A549 (cell line): ENCODE measurements at places on chromosomes 13 and 19.

GRCh38 chr13:32471187-32471922, 43.4 kb upstream of the N4BP2L1 start:
- DNase-seq = no peak

DNA sequence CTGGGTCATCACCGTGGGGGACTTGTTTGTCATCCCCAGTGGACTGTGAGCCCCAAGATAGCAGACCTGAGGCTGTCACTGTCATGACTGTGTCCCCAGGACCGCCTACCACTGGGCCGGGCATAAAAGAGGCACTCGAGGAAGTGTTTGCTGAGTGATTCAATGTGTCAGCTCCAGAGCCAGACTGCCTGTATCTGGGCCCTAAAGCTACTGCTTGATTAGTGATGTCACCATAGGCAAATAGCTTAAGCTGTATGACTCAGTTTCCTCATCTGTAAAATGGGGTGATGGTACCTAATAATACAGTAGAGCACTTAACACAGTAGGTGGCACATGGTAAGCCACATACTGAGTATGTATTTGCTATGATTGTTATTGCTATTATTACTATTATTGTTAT, 11.2 kb upstream of the CEACAM19 start:
- DNase-seq = no peak

GRCh38 chr13:31949486-31949885, 82.1 kb upstream of the FRY start:
- DNase-seq = no peak

DNA sequence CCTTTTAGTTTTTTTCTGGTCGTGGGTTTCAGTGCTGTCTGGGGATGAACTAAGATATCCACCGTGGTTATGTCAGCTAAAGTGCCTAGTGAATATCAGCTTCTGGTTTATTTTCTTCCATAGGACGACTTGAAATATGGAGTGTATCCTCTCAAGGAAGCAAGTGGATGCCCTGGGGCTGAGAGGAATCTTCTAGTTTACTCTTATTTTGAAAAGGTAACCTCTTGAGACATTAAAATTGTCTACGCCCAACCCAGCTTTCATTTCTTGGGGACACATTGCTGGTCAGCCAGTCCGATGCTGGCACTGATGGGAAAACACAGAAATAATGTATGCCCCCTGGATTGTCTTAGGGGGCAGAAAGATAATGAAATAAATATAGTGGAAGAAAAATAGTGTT, 1.6 kb downstream of the ZNF431 start:
- no peak for DNase-seq

DNA sequence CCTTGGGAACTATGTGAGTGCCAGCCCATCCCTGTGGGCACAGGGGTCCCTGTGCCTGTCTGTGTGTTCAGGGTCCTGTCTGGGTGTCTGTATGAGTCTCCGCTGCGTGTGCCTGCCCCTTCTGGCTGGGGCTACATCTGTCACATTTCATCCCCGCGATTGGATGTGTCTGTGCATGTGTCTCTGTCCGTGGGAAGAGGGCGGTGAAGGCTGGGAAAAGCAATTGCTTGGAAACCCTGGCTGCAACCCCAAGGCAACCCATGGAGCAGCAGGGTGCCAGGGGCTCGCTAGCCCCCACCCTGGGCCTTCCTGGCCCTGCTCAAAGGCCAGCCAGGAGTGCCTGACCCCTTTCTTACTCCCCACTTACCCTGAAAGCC, 1.4 kb downstream of the MAG start:
- DNase-seq = no peak

- no peak for DNase-seq
Measured at GRCh38 chr19:29953352-29954247, 11.6 kb downstream of the URI1 start.

DNA sequence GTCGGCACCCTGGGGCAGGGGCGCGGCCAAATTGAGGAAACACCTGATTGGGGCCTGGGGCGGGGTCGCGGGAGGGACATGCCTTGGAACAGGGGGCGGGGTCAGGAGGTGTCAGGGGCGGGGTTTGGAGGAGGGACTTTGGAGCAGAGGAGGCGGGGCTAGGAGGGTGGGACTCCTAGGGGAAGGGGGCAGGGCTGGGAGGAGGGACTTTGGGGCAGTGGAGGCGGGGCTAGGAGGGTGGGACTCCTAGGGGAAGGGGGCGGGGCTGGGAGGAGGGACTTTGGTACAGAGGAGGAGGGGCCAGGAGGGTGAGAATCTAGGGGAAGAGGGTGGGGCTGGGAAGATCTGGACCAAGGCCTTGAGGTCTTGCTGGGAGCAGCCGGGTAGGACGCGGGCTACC, 21.9 kb downstream of the GRIN2D start:
- no peak for DNase-seq

GRCh38 chr13:42623916-42624315, 50.0 kb downstream of the TNFSF11 start:
- no peak for DNase-seq

DNA sequence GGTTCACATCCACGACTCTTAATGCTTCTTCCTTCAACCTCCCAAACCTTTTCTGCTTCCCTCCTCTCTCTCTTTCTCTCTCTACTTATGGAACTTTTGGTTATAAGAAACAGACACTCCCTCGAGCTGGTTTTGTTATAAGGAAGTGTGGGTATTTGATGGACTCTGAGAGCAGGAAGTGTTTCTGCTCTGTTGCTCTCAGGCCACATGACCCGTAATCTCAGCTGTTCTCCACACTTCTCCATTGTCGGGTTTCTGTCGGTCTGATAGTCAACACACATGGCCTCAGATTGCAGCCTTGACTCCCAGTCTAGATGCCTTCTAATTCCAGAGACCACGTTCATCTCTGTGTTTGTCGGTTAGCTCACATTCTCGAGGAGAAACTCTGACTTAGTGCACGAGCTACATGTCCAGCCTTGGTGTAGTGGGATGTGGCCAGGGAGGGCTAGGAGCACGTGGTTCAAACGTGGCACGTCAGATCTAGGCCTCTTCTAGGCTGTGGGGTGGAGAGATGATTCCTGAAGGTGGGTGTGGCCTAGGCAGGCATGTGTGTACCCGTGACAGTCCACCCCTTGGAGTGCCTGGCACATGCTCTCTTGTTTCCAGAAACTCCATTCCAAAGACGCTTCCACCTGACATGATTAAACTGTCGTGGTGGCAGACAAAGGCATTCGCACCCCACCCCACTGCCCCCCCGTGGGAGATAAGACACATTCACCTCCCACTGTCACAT, 26.3 kb downstream of the CNFN start:
- no peak for DNase-seq

GRCh38 chr19:13463296-13463695, 43.0 kb downstream of the CACNA1A start:
- no peak for DNase-seq

GRCh38 chr19:6188811-6189210, 53.3 kb downstream of the ACSBG2 start:
- DNase-seq = no peak

DNA sequence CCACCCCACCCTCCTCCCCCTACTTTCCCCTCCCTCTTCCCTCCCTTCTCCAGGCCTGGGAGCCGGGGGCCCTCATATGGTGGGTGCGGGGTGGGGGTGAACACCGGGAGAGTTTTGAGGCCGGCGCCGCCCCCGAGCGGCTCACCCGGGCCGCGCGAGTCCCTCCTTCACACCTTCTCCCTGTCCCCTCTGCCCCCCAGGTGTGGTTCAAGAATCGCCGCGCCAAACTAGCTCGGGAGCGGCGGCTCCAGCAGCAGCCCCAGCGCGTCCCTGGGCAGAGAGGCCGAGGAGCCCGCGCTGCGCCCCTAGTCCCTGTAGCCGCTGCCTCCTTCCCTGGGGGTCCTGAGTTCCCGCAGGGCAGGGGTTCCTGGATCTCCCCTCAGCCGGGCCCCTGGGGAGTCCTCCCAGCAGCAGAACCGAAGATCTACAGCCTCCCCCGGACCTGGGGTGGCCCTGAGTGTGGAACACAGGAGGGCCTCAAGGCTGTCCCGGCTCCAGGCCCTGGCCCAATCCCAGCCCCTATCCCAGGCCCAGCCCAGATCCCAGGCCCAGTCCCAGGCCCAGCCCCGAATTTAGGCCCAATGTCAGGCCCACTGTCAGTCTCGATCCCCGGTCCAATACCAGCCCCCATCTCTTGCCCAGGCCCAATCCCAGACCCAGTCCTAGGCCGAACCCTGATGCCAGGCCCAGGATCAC, 1.7 kb downstream of the TPRX2 start:
- DNase-seq = no peak

- DNase-seq = no peak
Measured at GRCh38 chr13:40061466-40062450, 406.3 kb downstream of the COG6 start.

DNA sequence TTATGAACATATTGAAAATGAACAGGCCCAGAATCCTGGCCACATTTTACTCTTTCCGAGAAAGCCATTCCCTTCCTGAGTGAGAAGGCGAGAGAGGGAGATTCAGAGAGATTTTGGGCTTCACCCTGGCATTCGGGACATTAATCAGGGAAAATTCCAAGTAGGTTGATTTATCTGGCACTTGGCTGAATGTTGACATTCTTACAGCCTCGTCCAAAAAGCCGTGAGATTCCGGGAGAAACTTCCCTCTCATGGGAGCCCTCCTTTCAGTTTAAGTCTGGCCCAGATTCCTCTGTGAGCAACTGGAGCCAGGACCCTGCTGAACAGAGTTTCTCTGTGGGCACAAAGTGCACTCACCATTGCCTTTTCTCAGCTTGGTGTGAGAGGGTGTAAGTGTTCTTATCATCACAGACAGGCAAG, 129.2 kb upstream of the PEG3 start:
- no peak for DNase-seq

DNA sequence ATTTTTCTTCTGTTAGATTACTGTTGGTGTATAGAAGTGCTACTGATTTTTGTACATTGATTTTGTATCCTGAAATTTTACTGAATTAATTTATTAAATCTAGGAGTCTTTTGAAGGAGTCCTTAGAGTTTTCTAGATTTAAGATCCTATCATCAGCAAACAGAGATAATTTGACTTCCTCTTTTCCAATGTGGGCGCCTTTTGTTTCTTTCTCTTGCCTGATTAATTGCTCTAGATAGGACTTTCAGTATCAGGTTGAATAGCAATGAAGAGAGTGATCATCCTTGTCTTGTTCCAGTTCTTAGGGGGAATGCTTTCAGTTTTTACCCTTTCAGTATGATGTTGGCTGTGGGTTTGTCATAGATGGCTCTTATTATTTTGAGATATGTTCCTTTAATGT, 5.6 kb upstream of the CD33 start:
- no peak for DNase-seq

DNA sequence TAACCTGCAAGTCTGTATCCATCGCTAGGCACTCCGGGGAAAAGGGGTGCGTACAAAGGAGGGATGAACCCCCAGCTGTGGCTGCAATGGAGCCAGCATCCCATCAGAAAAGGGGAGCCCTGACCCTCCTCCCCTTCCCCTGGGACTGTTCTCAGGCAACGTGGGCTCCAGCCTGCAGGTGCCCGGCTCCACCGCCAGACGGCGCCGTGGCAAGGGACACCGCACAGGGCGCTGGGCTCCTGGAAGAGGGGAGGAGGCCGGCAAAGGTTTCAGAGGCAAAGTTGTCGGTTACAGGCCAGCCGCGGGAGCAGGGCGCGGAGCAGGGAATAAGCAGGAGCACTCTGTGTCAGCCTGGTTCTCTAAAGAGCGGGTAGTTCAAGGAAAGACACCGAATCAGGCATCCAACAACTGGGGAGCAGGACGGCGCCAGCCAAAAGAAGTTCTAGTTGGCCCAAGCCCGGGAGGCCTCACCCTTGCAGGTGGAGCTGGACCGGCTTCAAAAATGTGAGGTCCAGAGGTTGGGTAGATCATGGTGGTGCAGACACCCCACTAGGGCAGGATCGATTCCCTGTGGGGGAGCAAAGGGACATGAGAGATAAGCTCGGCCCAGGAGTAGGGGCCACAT, 53.0 kb upstream of the ATP12A start:
- peak; percentile 10 for DNase-seq

DNA sequence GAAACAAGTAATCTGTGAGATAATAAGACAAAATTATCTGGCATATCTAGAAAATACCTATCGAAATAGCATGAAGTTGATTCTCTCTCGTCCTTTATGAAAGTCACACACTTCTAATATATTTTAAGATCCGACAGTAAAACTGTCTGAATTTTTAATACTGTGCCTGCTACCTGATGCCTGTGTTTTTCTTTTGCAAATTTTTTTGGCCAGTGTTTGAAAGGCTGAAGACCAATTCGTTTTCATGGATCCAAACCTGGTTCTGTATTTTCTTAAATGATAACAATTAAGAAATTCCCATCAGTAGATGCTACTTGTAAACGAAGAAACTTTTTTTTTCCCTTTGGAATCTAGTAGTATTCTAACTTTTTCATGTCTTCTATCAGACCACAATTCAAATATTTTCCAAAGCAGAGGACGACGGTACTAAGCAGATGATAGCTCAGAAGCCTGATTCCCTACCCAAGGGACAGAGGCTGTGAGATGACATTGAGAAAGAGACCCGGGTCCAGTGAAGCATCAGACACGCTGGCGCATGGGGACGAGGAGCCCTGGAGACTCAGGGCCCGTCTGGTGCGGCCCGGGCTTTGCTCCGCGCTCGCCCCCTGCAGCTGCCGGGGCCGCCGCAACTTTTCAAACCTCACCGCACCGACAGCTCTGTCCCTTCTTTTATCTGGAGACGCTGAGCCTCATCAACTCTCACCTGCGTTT, 49.5 kb upstream of the PABPC3 start:
- no peak for DNase-seq

DNA sequence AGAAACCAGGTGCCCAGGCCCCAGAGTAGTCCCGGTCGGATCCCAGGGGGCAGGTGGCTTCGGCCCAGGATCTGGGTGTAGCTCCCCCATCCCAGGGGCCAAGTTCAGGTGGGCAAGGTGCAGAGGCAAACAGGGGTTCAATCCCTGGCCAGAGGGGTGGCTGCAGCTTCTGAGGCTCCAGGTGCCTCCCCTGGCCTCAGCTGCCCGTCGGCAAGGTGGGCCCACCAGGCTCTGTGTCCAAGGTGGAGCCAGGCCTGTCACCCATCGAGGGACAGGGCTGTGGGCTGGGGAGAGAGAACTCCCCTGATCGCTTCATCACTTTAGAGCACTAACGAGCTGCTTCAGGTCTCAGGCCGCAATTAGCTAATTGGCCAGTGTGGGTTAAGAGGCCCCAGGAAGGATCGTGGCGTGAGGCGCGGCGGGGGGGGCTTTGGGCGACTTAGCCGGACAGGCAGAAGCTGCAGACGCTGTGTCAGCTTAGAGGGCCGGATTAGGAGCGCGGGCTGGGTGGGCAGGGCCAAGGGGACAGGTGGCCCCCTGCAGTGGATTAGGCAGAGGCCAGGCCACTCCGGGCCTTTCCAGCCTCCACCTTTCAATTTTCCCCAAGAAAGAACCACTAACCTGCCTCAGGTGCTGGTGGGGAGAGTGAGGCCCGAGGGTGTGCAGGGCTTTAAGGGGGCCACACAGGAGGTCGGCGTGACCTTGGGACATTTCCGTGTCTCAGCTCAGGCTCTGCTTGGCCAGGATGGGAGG, 2.8 kb upstream of the RAX2 start:
- DNase-seq = no peak
